B cell (primary cell): ENCODE measurements at places on chromosomes 2 and 18. TPM values are rescaled to one million over a fixed set of nuclear protein-coding genes. Genes with fewer than 3 reads are reported as not detected.

Gene VWA3B
- not detected in 2 replicates for total RNA-seq

Gene SLC11A1
- 6.5 and 7.0 TPM in 2 replicates for total RNA-seq

Gene AGXT
- not detected in 2 replicates for total RNA-seq

Gene FZD7
- 2.1 TPM in 2 replicates for total RNA-seq

Gene ZNF385B
- total RNA-seq: not detected in 2 replicates

Gene FMNL2
- total RNA-seq: 8.4 and 8.8 TPM in 2 replicates

Gene CCDC68
- total RNA-seq: 0.32 and 0.34 TPM in 2 replicates

Gene HOXD10
- total RNA-seq: not detected in 2 replicates

Gene TDRD15
- 1.1 and 1.5 TPM in 2 replicates for total RNA-seq

DNA sequence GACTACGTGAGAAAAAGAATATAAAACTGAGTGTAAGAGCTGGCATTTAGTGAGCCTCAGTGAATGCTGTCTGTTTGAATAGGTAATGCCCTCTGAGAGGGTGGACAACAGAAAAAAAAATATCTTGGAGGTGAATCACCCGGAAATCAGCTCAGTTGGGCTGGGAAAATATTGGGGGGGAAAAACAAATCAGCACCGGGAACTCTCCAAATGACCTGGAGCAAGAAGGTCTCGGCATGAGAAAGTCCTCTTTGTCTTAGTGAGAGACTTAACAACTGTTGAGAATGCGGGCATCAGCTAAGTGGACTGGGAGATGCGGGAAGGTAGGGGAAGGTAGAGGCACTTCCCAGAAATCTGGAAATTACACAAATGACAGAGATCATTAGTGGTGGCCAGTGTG, 109.4 kb upstream of the POU3F3 start:
- H3K4me3 ChIP-seq: no peak overlapping the region
- H3K4me1 ChIP-seq: no peaks in the 10 kb centered on the region
- DNase-seq: no peak
- no peaks in the 10 kb centered on the region for H3K36me3 ChIP-seq
- H3K27ac ChIP-seq: no peak overlapping the region
- no peaks in the 10 kb centered on the region for H3K27me3 ChIP-seq

DNA sequence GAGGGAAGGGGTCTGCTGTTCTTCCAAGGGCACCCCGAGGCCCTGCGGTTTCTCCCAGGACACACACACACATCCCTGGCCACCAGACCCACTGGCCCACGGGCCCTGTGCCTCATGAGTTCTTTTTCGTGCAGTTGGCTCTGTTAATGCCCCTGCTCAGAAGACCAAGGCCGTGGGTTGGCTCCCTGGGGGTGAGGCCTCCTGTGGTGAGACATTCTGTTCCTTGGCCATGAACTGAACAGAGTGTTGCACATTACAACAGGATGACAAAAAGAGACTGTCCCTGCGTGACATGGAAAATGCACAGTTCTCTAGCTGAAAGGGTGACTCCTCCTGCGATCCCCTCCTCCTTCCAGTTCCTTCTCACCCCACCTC, 30.7 kb downstream of the SH2D6 start:
- no peaks in the 10 kb centered on the region for H3K36me3 ChIP-seq
- H3K27me3 ChIP-seq: no peaks in the 10 kb centered on the region
- H3K4me3 ChIP-seq: no peak overlapping the region
- no peak for DNase-seq

DNA sequence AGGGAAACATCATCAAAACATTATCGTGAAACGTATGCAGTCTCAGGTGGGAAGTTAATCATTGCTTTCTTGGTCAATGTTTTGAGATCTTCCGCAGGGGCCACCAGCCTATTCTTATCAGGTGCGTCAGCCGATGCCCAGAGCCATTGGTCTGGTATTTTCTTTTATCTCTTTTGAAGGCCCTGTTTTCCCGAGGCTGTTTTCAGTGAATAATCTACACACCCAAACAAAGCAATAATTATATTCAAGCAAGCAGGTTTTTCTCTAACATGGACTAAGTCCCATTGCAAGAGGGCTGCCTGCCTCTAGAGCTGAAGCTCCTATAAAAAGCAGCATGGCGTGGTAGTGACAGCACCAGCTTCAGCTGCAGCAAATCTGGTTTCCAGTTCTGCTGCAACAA, 430.0 kb upstream of the ID2 start:
- H3K27ac ChIP-seq: no peak overlapping the region
- peaks cover 4% of the 10 kb centered on the region for H3K27me3 ChIP-seq
- no peak overlapping the region for H3K4me3 ChIP-seq
- no peaks in the 10 kb centered on the region for H3K4me1 ChIP-seq
- no peaks in the 10 kb centered on the region for H3K36me3 ChIP-seq

- no peaks in the 10 kb centered on the region for H3K4me1 ChIP-seq
- H3K27ac ChIP-seq: no peak overlapping the region
- H3K36me3 ChIP-seq: no peaks in the 10 kb centered on the region
- H3K27me3 ChIP-seq: no peaks in the 10 kb centered on the region
- no peak for DNase-seq
- H3K4me3 ChIP-seq: no peak overlapping the region
Observed at GRCh38 chr2:109372614-109373013, 241.2 kb downstream of the SEPTIN10 start.

GRCh38 chr2:188922191-188922590, 52.0 kb upstream of the COL3A1 start:
- H3K4me3 ChIP-seq: no peak overlapping the region
- H3K27ac ChIP-seq: no peak overlapping the region
- H3K36me3 ChIP-seq: no peaks in the 10 kb centered on the region
- H3K4me1 ChIP-seq: no peaks in the 10 kb centered on the region
- no peak for DNase-seq

GRCh38 chr2:85707304-85707703, 13.1 kb downstream of the GNLY start:
- H3K4me1 ChIP-seq: peaks cover 44% of the 10 kb centered on the region
- H3K36me3 ChIP-seq: no peaks in the 10 kb centered on the region
- H3K4me3 ChIP-seq: no peak overlapping the region
- H3K27me3 ChIP-seq: peaks cover 9% of the 10 kb centered on the region

GRCh38 chr2:34602262-34602661, 1003.2 kb upstream of the FAM98A start:
- no peaks in the 10 kb centered on the region for H3K27me3 ChIP-seq
- no peaks in the 10 kb centered on the region for H3K36me3 ChIP-seq
- DNase-seq: no peak
- H3K4me3 ChIP-seq: no peak overlapping the region
- H3K27ac ChIP-seq: no peak overlapping the region

DNA sequence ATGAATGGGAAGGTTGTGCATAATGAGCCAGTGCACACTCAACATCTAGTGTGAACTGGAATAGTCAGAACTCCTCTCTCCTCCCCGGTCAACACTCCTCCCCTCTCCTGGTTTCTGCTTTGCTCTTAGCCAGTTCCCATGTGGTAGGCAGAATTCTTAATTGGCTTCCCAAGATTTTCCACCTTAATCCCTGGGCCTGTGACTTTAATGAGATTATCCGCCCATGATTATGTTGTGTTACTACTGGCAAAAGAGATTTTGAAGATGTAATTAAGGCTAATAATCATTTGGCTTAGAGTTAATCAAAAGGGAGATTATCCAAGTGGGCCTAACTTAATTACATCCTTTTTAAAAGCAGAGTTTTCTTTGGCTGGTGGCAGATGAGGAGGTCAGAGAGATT, 34.2 kb upstream of the REV1 start:
- no peaks in the 10 kb centered on the region for H3K27me3 ChIP-seq
- no peak overlapping the region for H3K4me3 ChIP-seq
- H3K27ac ChIP-seq: no peak overlapping the region
- DNase-seq: no peak
- H3K36me3 ChIP-seq: no peaks in the 10 kb centered on the region

GRCh38 chr18:23870676-23871380, 143.7 kb upstream of the TTC39C start:
- H3K4me3 ChIP-seq: no peak overlapping the region
- peak overlapping the region; percentile 33 for H3K27ac ChIP-seq
- H3K36me3 ChIP-seq: no peaks in the 10 kb centered on the region
- peaks cover 39% of the 10 kb centered on the region for H3K4me1 ChIP-seq

- H3K4me3 ChIP-seq: no peak overlapping the region
- peaks cover 5% of the 10 kb centered on the region for H3K27me3 ChIP-seq
- H3K4me1 ChIP-seq: no peaks in the 10 kb centered on the region
- H3K36me3 ChIP-seq: no peaks in the 10 kb centered on the region
- no peak for DNase-seq
- H3K27ac ChIP-seq: no peak overlapping the region
Observed at GRCh38 chr2:3010001-3010400, 367.6 kb downstream of the EIPR1 start.

DNA sequence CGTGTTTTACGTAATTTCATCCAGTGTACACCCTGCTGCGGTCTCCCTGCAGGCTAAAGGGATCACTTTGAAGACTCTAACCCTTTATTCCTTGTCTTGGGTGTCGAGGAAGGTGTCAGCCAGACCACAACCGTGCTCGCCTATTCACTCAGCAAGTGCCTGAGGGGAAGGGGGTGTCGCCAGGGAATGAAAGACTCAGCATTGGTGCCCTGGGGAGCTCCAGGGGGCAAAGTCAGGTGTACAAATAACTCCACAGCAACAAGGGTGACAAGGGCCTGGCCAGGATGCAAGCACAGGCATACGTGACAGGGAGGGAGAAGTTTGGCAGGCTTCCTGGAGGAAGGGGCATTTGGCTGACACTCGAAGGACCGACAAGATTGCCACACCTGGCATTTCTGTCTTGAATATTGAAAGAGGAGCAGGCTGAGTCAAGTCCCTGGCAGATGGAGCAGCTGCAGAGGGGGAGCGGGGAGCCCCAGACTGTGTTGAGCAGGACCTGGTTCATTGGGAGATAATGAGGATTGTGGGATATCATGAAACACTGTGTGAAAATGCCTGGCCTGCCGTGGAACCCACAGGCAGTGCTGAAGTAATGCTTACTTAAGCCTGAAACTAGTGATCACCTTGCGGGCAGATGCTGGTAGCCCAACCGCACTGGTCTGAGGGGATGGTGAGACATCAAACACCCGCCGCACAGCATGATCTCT, 93.9 kb downstream of the RHOB start:
- H3K4me3 ChIP-seq: no peak overlapping the region
- H3K27me3 ChIP-seq: no peaks in the 10 kb centered on the region
- no peaks in the 10 kb centered on the region for H3K36me3 ChIP-seq

GRCh38 chr2:24049485-24050021, at the start of gene FKBP1B:
Gene FKBP1B (plus strand): TSS chr2:24049741. CDS start chr2:24049850, 109 bp downstream.
- H3K27me3 ChIP-seq: no peaks in the 10 kb centered on the region
- peaks cover 24% of the 10 kb centered on the region for H3K4me1 ChIP-seq
- H3K27ac ChIP-seq: no peak within 1 kb of the TSS
- DNase-seq: peak; percentile 65

DNA sequence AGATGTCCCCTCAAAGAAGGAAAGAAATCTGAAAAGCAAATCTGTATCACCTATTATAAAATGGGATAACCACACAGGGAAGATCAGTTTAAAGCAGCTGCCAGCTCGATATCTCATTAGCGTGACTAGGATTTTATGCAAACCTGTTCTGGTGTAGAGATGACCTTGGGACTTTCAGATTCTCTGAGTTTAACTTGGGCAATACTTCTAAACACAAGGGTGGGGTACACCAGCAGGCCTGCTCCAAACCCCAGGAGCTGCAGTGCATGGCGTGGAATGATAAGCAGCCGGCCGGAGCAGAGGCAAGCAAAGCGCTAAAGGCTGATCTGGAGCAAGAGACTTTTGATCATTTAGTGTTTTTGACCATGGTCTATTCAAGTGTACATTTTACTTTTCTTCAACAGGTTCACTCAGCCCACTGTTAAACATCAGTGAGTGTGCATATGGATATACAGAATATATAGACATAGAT, 4.7 kb downstream of the SERTAD2 start:
- no peak overlapping the region for H3K4me3 ChIP-seq
- no peaks in the 10 kb centered on the region for H3K36me3 ChIP-seq
- H3K27ac ChIP-seq: no peak overlapping the region
- no peak for DNase-seq
- no peaks in the 10 kb centered on the region for H3K27me3 ChIP-seq

DNA sequence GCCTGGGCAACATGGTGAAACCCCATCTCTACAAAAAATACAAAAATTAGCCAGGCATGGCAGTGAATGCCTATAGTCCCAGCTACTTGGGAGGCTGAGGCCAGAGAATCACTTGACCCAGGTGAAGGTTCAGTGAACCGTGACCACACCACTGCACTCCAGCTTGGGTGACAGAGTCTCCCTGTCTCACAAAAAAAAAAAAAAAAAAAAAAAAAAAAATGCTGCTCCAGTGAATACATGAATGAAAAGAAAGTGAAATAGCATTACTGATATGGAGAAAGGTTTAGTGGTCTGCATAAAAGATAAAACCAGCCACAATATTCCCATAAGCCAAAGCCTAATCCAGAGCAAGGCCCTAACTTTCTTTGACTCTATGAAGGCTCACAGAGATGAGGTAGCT, 44.5 kb downstream of the METTL8 start:
- H3K4me3 ChIP-seq: no peak overlapping the region
- H3K36me3 ChIP-seq: no peaks in the 10 kb centered on the region
- H3K4me1 ChIP-seq: peaks cover 50% of the 10 kb centered on the region
- peak overlapping the region; percentile 35 for H3K27ac ChIP-seq
